Aorta (tissue), 5 donors: ENCODE measurements at places on chromosomes 6 and 20. TPM values are rescaled to one million over a fixed set of nuclear protein-coding genes. Genes with fewer than 3 reads are reported as not detected.

GRCh38 chr6:10315034-10315433 lies 99.8 kb downstream of the TFAP2A start:
- no peak for DNase-seq

Gene PLG
- total RNA-seq = not detected

DNA sequence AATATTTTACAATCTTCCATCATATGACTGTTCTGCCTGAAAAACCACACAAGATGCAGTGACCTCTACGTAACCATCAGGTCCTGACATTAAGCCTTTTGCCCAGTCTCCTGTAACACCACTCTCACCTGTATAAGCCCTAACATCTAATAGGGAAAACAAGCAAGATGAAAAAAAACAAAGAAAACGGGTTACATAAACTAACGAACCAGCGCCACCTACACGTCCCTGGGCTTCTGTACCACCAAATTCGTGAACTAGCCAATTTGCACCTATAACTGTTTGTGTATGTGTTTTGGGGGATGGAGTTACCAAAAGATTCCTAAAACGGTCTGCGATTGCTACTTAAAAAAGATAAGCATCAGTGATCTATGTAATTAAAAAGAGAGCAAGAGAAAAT lies 70.2 kb downstream of the BLOC1S5 start:
- DNase-seq = no peak

- no peak for DNase-seq
These were observed 98.1 kb downstream of the FARS2 start for GRCh38 chr6:5359417-5359816.

- no peak for DNase-seq
These were observed 9.3 kb upstream of the ATG5 start for GRCh38 chr6:106334646-106335448.

- DNase-seq = no peak
These were observed 43.9 kb downstream of the NRN1 start for GRCh38 chr6:5962794-5963193.

Gene C20orf204
- total RNA-seq = 2.8 TPM

DNA sequence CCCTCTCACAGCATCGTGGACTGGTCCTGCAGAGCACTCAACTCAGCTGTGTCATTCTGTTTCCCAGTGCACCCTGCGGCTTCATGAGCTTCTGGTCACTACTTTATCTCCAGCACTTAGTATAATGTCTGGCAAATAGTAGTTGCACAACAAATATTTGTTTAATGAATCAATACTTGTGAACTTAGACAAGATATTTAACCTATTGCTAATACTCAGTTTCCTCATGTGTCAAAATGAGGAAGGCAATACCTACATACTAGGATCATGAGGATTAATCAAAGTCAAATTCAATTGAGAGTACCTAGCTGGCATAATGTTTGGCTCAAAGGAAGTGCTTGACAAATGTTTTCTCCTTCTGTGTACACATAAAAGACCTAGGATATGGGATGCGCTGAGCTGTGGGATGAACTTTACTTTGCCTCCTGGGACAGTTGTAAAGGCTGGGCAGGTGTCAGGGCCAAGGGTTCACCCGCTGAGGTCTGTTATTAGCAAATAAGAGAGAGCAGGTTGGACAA lies 86.3 kb downstream of the FNDC1 start:
- no peak for DNase-seq

Gene CFAP206
- total RNA-seq = 0.45 TPM

- DNase-seq = no peak
These were observed 715.1 kb downstream of the PTPRT start for GRCh38 chr20:42474646-42475045.

DNA sequence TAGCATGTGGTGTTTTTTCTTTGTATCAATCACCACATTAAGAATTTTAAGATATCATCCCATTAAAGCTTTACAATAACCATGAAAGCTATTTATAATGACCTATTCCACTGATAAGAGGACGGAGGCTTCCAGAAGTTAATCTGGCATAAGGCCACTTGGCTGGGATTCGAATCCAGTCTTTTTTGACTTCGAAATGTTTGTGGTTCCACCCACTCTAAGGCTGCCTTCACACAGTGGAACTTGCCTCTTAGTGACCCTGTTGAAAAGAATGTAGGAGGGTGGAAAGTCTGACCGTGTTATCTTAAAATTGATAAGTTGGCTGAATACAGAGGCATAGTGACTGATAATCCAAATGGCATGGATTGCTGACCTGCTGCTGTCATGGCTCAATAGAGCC lies 959.7 kb downstream of the KIF16B start:
- DNase-seq = no peak
